ENCODE measurements at places on chromosomes 1 and 21.

GRCh38 chr1:179753061-179753460 lies 10.0 kb downstream of the FAM163A start:
- DNase-seq, result no peak

GRCh38 chr21:28100366-28100765 lies 892.3 kb downstream of the LTN1 start:
- DNase-seq, result no peak

- no peak for DNase-seq
Observed at GRCh38 chr1:117585086-117585485, 20.8 kb upstream of the TENT5C start.

DNA sequence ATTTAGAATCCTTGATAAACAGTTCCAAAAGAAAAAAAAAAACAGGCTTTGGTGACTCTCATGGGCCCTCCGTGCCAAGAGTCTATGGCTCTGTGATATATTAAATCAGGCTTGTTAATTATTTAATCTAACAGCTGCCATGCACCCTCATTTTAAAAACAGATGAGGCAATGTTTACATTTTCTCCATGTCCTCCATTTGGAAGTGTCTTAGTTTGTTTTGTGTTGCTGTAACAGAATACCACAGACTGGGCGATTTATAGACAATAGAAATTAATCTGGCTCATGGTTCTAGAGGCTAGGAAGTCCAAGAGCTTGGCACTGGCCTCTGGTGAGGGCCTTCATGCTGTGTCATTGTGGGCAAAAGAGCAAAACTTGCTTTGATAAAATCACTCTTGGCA lies 58.0 kb downstream of the B3GALT5 start:
- peak; percentile 86 for DNase-seq

DNA sequence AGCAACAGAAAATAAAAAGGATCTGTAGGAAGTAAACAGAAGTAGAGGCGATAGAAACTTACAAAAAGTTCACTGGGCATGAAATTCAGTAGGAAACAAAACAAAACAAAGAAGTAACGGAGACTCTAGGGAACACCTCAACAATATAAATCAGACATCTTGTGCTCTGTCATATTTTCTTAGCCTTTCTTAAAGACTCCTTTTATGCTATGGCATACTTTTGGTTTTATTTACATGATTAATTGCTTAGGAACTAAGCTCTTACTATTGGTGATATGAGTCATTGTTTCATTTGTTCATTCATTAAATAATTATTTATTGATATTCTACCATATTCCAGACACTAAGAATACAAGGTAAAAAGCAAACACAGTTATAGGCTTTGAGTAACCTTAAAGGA lies 126.6 kb downstream of the KCNT2 start:
- DNase-seq, result no peak

DNA sequence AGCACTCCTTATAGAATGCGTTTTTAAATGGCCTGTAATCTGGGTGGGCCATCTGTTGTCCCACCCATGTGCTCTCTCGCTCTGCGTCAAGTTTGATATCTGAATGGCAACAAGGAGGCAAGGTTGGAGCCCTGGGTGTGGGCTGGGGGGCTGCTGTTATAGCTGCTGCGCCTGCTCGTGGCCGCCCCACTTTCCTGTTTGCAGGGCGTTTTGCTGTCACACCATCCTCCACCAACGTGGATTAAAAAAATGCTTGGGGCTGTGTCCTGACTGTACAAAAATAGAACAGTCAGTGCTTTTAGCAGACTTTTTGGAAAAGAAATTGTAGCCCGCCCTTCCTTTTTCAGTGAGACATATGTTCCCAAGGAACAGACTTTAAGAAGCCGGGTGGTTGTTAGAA lies 25.4 kb downstream of the UMODL1 start:
- peak; percentile 27 for DNase-seq

GRCh38 chr1:176893625-176894352 lies 270.7 kb downstream of the ASTN1 start:
- DNase-seq, result no peak
